ENCODE measurements at places on chromosomes 11 and 22.

DNA sequence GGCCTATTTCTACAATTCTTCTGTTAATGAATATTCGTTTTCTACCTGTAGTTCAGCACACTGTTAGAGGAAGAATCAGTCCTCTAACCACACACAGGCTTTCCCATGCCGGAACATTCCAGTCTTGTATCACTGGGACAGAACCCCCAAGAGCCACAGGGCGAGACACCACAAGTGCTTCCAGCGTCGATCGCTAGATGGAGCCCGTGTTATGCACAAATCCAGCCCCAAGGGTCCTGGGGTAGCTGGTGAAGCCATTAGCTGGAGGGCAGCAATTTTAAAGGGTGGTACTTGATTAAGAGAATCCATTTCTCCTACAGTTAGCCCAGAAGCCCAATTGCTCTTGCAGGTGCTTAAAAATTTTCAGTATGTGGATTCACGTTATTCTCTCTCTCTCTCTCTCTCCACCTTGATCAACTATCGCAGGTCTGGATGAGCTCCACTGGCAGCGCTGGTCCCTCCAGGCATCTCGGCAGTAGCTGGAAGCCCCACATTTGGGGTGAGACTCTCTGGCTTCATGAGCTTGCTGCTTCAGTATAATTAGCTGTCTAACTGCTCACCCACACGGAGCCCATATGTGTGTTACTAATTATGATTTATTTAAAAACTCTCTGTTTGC lies 148.2 kb upstream of the SNX19 start:
- no peak for DNase-seq

DNA sequence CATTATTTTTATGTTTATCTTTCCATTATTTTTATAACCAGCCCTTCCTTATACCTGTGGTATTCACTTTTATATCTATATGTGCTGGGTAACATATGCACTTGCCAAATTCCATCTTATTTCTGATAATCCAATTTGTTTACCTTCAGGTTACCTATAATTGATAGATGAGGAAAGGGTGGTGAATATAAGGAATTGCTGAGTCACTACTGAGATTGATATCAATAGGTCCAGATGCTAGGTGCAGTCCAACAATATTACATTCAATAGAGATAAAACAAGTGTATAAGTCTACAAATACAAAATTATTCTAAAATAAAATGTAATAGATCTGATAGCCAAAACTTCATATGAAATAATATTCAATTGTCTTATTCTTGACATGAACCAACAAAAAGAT lies 759.0 kb upstream of the CCDC90B start:
- no peak for DNase-seq

- DNase-seq: no peak
Measured at GRCh38 chr22:29623553-29624169, 20.2 kb downstream of the NF2 start.

- no peak for DNase-seq
Measured at GRCh38 chr22:50600538-50600937, at the start of gene MAPK8IP2. MAPK8IP2 (plus strand) TSS chr22:50600793; CDS start chr22:50600819, 26 bp downstream.

- DNase-seq: no peak
Measured at GRCh38 chr11:61278001-61278470, 17.1 kb downstream of the VWCE start.

GRCh38 chr11:113989916-113990315 lies 15.0 kb downstream of the HTR3A start:
- no peak for DNase-seq

- DNase-seq: no peak
Measured at GRCh38 chr22:24435861-24436371, 8.5 kb downstream of the ADORA2A start.

DNA sequence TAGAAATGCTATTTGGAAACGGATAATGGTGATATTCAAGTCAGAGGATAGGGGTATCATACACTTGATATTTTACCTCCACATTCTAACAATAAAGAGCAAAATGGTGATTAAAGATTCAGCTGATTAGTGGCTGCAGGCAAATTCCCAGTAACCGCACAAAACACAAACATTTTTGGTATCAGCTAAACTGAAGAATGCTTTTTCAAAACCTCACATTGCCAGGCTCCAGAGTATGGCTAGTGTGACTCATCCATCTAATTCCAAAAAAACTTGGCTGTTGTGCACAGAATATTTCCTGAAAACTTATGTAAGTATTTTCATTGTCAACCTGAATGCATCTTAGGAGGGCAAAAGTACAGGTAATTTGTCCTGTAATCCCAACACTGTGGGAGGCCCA lies 10.9 kb downstream of the SRPRA start:
- no peak for DNase-seq

GRCh38 chr11:74035264-74035663 lies 26.4 kb upstream of the UCP3 start:
- no peak for DNase-seq

Measured in pulmonary artery endothelial cell (primary cell).